ENCODE measurements at places on chromosomes 1 and 21.

DNA sequence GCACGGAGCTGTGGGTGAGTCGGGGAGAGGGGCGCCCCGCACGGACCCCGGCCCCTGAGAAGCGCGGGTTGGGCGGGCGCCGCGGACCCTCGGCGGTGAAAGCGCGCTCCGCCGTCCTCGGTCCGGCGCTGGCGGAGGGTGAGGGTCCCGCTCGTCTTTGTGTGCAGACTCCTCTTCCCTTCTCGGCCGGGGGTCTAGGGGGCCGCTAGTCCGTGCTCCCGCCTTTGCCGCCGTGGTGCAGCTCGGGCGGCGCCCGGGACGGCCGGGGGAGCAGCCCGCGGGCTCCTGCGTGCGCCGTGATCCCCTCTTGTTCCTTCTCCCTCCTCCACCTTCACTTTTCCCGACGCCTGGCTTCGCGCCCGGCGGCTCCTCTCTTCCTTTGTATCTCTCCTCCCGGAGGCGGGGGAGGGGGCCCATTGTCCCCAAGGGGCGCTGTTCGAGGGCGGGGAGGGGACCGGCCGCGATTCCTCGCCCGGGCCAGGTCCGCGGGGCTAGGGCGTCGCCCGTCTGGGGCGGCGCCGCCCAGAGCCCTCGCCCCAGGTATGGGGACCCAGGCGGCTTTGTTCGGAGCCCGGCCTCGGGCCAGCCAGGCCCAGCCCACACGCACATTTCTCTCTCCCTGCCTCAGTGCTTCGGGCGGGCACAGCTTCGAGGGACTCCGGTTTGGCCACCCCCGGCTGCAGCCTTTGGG lies 519 bp downstream of the FNBP1L start:
- peak; percentile 69 for DNase-seq

GRCh38 chr1:44546403-44547053 lies 127.8 kb downstream of the TMEM53 start:
- no peak for DNase-seq

DNA sequence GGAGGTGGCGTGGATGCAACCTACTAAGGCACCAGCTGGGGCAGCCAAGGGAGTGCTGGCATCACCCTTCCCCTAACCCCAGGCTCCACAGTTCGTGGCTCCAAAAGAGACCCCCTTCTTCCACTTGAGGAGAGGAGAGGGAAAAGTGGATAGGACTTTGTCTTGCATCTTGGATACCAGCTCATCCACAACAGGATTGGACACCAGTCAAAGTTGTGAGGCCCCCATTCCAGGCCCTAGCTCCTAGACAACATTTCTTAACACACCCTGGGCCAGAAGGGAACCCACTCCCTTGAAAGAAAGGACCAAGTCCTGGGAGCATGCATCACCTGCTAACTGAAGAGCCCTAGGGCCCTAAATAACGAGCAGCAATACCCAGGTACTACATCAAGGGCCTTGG lies 372.6 kb upstream of the PLXNA2 start:
- no peak for DNase-seq

DNA sequence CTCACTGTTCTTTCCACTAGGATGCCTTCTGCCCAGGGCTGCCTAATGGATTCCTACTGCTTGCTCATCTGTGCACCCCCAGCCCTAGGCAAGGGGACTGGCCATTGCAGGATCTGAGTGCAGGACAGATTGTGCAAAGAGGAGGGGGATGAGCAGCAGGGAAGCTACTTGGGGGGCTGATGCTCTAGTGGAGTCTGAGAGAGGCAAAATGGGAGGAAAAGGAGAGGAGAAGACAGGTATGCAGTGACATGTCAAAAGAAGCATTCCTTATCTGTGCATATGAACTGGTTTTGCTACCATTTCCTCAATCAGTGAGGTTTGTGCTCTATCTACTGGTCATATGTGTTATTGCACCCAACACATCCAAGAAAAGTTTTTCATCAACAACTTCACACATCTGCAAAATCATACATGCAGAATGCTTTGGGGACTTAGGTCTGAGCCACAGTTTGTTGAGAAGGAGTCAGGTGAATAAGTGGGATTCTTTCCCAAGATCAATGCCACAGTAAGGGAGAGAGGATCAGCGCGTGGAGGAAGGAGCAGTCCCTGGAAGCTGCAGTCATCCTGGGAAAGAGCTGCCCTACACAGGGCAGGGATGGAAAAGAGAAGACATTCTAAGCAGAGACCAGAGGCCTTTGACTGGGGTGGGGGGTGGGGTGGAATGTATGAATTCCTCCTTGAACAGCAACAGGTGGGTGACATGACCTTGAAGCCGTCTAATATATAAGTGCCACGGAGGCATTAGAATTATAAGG lies 14.4 kb downstream of the SLC5A9 start:
- DNase-seq = peak; percentile 38

DNA sequence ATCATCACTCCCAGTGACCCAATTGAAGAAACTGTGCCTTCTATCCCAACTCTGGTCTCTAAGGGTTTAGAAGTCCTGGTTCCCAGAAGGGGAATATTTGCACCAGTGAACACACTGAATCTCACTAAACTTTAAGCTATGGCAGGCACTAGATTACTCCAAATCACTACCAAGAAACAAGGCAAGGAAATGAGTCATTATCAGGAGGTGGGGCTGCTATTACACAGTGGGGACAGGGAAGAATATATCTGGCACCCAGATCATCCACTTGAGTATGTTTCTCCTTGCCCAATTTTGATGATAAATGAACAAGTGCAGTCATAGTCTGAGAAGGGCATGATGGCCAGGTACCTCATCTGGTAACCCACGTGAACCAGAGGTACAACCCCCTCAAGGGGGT lies 7.0 kb downstream of the MRPL9 start:
- no peak for DNase-seq

- no peak for DNase-seq
These were observed 13.0 kb upstream of the PLPPR4 start for GRCh38 chr1:99251308-99251707.

DNA sequence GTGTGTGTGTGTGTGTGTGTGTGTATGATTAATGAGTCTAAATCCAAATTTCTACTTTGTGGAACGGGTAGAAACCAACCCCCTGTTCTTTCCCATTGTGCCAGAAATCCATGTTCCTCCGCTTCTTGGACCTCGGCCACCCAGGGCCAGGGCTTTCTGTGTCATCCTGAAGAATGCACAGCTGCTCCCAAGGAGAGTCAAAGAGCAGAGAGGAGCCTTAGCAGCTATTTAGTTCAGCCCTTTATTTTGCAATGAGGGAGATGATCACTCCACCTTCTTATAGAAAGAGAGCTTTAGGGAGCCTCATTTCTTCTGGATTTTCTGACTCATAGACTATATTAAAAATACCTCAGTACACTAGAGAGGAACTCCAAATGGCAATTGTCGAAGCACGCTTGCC lies 489.3 kb upstream of the VAMP3 start:
- DNase-seq = no peak

GRCh38 chr1:166691476-166691875 lies 147.8 kb upstream of the POGK start:
- DNase-seq = no peak

GRCh38 chr1:49323925-49324540 lies 547.3 kb upstream of the BEND5 start:
- no peak for DNase-seq

DNA sequence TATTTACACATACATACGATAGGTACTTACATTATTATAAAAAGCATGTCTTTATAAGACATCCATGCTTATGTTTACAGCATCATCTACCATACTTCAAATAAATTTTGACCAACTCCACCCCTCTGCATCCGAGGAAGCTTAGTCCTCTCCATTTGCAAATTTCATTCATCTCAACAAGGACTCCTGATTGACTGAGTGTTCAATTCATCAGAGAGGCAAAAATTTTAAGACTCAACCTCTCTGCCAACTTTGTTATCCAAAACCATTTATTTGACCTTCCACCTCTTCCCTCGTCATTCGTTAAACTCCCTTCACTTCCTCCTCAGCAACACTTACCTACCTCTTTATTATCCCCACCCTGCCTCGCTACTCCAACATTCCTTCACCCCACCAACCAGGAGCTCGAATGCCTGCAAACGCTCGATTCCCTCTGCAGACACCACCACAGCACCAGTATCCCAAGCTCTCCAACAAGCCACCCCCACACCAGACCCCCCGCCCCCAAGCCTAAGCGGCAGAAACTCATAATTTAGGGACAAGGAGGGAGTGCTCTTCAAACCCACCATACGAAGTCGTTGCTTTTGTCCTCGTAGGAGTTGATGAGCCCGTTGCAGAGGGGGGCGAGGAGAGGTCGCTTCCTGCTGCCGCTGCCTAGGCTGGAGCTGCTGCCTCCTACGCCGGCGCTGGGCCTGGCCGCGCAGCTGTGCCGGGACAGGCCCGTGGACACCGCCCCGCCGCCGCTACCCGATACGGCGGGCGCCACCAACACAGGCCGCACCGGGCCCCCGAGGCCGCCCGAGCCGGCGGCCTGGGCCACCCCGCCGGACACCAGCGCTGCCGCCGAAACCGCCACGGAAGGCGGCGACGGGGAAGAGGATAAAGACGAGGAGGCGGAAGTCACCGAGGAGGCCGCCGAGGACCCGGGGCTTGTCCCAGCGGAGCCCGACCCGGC lies 803 bp downstream of the COP1 start:
- DNase-seq = peak; percentile 29

DNA sequence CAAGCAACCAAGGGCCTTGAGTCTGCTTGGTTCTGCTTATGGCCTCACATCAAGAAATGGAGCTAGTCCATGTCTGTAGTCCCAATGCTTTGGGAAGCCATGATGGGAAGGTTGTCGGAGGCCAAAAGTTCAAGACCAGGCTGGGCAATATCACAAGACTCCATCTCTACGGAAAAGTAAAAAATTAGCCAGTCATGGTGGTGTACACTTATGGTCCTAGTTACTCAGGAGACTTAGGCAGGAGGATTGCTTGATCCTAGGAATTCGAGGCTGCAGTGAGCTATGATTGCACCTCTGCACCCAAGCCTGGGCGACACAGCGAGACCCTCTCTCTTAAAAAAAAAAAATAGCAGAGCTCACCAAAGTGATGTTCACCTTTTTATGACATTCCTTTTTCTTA lies 80.1 kb upstream of the DNAJC6 start:
- no peak for DNase-seq

GRCh38 chr1:114316204-114316603 lies 162.5 kb upstream of the SYT6 start:
- no peak for DNase-seq

GRCh38 chr1:153400244-153400643 lies 9.4 kb upstream of the S100A8 start:
- DNase-seq = no peak

DNA sequence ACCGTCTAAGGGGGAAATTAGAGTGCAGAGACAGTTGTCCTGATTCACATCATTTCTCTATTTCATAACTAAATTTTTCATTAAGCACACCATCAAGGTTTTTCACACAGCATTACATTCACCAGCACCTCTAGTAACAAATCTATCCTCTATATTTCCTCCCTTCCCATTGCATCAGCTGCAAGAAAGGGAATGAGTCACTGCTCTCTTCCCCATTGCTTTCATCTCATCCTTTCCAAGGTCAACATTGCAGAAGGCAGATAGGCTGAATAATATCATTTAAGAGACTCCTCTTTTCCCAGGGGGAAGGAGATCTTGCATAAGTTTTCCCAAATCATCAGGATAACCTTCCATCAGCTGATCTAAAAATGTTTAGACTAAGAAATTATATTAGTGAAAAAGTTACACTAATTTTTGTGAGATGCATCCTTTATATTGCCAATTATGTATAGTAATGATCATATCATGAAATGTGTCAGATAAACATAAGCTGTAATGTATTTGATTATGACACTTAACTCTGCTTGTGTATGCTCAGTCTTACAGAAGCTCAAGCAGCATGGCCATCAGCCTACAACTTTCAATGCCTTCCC lies 4.3 kb downstream of the INTS7 start:
- DNase-seq = no peak

DNA sequence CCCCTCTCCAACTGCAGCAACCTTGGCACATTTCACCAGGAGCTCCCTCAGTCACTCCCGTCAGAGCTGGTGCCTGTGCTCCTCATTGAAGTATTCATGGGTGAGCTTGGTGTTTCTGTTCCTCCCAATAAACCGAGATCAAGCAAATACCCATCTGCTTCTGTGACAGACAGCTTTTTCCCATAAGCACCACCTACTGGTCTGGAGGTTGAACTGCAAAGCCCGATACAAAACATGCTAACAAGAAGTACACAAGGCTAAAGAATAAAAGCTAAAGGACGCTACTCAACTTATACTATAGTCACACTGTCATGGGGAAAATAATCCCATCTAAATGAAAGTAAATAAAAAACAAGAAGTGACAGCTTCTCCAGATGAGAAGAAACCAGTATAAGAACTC lies 111.9 kb upstream of the C21orf91 start:
- DNase-seq = no peak

GRCh38 chr1:196774603-196775002 lies at the start of gene CFHR3:
CFHR3 (plus strand) TSS chr1:196774840; CDS start chr1:196774887, 47 bp downstream.
- no peak for DNase-seq

GRCh38 chr1:247884797-247885413 lies 10.5 kb upstream of the OR2W3 start:
- no peak for DNase-seq

DNA sequence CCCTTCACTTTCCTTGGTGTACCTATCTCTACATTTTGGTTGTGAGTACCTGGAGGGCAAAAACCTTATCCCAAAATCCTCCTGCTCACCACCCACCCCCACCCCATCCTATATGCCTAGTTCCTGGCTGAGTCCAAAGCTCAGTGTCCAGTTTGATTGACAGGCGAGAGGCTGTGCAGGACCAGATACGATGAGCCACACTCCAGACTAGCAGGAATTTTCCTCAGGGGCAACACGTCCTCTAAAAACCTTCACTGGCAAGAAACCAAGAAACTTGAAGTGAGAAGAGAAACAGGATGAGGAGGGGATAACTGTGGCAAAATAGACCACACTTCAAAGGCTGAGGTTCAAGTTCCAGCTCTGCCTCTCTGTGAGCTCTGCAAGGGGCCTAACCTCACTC lies 1.1 kb upstream of the SLAMF8 start:
- DNase-seq = no peak

DNA sequence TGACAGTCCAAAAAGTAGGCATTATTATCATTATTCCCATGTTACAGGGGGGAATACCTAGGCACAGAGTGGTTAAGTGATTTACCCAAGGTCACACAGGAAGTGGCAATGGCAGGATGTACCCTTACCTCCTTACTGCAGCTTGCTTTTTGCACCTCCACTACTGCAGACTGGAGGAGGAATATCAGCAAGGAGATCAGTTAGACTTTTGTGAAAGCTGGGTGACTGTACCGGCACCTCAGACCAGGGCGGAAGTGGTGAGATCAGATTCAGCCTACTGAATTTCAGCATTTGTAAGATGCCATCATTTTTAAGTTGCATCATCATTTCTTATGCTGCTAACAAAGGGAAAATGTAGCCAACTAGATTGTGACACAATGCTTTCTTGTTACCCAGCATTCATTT lies 4.5 kb downstream of the ADARB1 start:
- no peak for DNase-seq

GRCh38 chr1:244218220-244218619 lies 167.1 kb downstream of the ZBTB18 start:
- DNase-seq = no peak

GRCh38 chr1:103267893-103268292 lies 159.6 kb upstream of the COL11A1 start:
- no peak for DNase-seq

DNA sequence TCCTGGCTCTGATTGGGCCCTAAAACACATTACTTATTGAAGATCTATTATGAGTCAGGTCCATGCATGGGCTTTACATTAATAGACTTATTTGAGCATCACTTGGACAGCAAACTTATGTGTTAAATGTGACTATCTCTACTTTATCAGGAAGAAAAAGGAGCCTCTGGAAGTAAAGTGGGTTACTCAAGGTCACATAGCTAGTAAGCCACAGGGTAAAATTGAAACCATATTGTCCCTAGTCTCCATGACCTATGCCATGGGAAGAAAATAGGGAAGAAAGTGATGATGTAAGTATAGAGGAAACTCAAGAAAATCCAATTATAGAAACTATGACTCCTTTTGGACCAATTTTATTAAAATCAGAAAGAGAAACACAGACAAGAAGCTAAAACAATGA lies 555.3 kb downstream of the NUF2 start:
- DNase-seq = no peak

Measured in DMS79 treated with DMSO at 0.1 percent for 48 hours (cell line).